ENCODE measurements at places on chromosomes 13 and 19.

DNA sequence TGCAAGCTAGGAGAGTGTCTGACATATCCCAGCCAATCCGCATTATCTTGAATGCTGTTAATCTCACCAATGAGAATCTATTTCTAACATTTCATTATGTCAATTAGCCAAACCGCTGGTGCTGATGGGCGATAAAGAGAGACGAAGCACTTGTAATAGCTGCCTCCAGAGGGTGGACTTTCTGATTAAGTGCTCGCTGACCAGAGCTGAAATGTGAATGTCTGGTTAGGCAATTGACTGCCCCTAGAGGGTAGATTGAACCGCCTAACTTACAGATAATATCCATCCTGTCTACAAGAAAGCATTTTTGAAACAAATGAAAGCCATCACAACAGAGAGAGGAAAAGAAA lies 552 bp upstream of the GRWD1 start:
- DNase-seq: no peak

GRCh38 chr13:48749699-48750473 lies 96.2 kb downstream of the CYSLTR2 start:
- peak; percentile 59 for DNase-seq

DNA sequence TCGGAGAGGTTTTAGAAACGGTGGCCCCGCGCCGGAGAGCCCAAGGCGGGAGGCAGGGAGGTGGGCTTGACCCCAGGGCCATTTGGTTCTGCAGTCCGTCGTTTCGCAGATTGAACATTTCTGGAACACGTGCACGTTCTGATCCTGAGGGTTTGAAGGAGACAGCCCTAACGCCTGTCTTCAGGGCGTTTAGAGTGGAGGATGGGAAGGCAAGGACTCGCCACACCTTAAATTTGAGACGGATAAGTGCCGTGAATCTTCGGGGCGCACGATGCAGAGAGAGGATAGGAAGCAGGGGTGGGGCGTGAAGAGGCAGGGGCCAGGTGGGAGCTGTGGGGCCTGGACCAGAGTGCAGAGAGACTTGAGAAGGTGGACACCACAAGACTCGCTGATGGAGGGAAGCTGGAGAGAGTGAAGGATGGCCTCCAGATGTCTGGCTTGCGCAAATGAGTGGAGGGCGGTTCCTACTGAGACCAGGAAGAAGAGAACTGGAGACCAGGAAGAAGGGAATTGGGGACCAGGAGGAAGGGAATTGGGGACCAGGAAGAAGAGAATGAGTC lies 804 bp upstream of the MIER2 start:
- DNase-seq: no peak

DNA sequence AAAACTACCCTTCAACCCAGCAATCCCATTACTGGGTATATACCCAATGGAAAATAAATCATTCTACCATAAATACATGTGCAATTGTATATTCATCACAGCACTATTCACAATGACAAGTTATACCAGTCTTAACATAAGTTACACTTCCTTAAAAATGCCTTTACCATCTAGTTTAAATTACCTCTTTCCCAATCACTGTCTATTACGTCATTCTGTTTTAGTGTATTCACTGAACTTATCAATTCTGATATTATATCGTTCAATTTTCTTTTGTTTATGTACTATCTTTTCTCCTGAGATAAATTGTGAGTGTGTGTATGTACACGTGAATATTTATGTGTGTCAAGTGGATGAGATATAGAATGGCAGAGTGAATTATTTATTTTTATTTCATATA lies 1416.8 kb downstream of the OLFM4 start:
- no peak for DNase-seq

GRCh38 chr19:40683437-40683836 lies 7.0 kb downstream of the NUMBL start:
- no peak for DNase-seq

GRCh38 chr13:84867246-84867645 lies 932.0 kb downstream of the SLITRK6 start:
- DNase-seq: no peak

- no peak for DNase-seq
Observed at GRCh38 chr19:18014197-18014596, 6.2 kb downstream of the ARRDC2 start.

- DNase-seq: no peak
Observed at GRCh38 chr19:46288896-46289588, 7.8 kb upstream of the HIF3A start.

DNA sequence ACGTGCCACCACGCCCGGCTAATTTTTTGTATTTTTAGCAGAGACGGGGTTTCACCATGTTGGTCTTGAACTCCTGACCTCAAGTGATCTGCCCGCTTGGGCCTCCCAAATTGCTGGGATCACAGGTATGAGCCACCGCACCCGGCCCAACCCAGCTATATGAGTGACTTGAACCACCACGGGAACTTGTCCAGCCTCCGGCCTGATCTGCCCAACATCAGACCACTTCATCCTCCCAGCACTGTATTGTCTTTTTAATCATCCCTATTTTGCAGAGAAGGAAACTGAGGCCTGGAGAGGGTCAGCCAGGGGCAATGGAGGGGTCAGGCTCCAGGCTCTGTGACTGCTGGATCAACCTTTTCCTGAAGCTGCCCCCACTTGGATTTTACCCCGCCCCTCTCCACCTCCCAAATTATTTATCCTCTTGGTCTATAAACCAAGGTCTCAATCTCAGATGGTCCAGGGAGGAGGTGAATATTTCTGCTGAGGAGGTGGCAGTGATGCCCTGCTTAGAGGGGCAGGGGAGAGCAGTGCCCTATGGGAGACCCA lies 893 bp upstream of the PLIN3 start:
- no peak for DNase-seq

DNA sequence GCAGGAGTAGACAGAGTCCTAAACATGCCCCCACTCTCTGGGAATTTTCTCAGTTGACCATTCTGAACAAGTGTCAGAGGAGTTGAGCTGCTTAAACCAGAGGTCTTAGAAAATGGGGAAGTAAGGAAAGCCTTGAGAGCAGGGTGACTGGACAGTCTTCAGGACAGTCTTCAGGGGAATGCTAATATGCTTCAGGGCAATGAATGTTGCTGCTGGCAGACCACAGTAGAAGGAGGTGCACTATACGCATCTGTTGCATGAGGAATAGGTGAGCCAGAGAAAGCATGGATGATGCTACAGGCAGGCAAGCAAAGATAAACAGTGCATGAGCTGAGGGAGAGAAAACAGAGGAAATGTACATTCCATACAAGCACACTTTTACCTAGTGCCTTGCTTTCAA lies 196.6 kb upstream of the GPR12 start:
- no peak for DNase-seq

GRCh38 chr19:35348911-35349611 lies 1.4 kb downstream of the FFAR1 start:
- DNase-seq: no peak

- DNase-seq: no peak
Observed at GRCh38 chr19:6216996-6217751, 62.6 kb downstream of the MLLT1 start.

DNA sequence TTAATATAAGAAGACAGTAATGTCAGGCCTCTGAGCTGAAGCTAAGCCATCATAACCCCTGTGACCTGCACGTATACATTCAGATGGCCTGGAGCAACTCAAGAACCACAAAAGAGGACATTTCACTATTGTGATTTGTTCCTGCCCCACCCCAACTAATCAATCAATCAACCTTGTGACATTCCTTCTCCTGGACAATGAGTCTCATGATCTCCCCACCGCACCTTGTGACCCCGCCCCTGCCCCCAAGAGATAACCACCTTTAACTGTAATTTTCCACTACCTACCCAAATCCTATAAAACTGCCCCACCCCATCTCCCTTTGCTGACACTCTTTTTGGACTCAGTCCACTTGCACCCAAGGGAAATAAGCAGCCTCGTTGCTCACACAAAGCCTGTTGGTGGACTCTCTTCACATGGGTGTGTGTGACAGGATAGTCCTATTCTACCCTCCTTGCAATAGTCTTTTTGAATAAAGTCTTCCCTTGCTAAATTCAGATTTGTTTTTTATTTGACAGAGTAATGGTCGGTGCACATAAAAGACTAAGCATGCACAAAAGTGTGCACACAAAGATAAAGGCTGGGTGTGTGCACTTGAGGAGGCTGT lies 14.0 kb downstream of the CD70 start:
- no peak for DNase-seq

DNA sequence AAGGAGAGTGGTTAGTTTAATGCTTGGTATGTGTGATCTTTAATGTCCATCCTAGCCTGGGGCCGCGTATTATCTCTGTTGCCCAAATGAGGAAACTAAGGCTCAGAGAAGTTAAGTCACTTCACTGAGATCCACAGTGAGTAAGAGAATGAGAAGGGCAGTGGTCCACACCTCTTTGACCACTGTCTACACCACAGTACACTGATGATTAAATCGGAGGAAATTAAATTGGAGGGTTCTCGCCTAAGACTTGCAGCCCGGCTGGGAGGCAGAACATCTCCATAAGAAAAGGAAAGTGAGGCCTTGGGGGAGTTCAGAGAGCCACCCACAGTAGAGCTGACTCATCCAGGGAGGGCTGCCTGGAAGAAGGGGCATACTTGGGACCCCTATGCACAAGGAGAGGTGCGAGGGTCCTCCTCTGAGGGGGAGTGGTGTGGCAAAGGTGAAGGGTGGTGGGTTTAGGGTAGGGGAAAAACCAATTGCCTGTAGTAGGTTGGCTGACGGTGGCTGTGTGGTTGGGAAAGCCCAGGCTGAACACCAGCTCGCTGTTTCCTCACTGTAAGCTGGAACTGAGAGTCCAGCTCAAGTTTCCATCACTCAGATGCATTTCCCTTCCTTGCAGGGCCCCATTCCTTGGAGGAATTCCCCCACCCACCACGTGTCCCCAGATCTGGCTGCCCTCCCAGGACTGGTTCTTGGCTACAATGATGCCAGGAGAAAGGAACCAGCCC lies 15.0 kb upstream of the DHRS12 start:
- no peak for DNase-seq

GRCh38 chr19:38956264-38956663 lies 19.3 kb downstream of the FBXO17 start:
- no peak for DNase-seq

DNA sequence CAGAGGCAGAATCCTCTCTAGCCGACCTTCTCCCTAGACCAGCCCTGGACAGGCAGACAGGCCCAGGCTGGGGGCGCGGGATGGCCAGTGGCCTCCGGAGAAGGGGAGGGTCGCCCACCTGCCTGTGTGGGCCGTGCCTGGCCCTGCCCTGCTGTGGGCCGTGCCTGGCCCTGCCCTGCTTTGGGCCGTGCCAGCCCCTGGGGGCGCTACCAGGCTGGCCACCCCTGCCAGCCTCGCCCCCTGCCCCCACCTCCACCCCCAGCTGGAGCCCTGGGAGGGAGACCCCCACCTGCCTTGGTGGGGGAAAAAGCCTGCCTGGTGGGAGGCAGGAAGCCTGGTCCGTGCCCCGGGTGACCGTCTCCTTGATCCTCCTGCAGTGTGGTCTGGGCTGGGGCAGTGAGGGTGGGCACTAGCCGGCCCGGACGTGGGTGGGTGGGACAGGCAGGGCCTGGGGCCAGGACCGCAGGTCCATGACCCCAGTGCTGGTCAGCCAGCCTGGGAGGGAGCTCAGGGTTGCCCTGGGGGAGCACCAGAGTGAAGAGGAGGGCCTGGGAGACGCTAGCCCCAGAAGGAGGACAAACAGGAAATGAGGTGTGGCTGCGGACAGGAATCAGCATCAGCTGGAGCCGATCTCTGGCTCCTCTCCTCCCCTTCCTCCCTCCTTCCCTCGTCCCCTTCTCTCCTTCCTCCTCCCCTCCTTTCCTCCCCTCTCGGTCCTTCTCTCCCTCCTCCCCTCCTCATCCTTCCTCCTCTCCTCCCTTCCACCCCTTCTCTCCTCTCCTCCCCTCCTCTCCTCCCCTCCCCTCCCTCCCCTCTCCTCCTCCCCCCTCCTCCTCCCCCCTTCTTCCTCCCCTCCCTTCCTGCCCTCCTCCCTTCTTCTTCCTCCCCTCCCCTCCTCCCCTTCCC lies 5.1 kb upstream of the MKNK2 start:
- DNase-seq: no peak

GRCh38 chr19:28636706-28637105 lies 576.2 kb downstream of the UQCRFS1 start:
- no peak for DNase-seq

- no peak for DNase-seq
Observed at GRCh38 chr19:19538061-19538784, at the start of gene CILP2. Gene CILP2, plus strand, starts transcription at chr19:19538265. Its CDS starts 85 bp downstream, at chr19:19538350.

All from activated CD8-positive, alpha-beta memory T cell treated with anti-CD3 and anti-CD28 coated beads for 48 hours (primary cell).